SK-N-DZ (cell line): ENCODE measurements at places on chromosomes 2 and 18.

DNA sequence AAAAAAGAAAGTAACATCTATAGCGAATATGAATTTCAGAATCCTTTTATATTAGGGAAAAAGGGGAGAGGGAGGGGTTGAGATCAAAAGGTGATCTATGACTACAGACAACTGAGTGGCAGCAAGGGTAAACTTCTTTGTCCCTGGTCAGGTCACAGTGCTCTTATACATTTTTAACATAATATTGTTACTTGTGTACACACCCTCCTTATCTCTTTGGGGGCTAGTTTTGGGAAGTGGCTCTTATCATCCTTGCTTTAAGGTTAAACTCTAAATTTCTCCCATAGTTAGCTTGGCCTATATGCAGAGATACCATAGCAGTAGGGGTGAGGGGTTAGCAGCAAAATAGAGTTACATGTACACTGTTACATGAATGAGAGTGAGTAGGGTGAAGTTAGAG is 31.6 kb upstream of the ATG16L1 start:
- DNase-seq: no peak

- no peak for DNase-seq
These were observed 70.3 kb downstream of the STEAP3 start for GRCh38 chr2:119293900-119294299.

GRCh38 chr2:96602330-96602823 is 35.7 kb downstream of the KANSL3 start:
- no peak for DNase-seq

GRCh38 chr2:161059388-161059787 is 100.8 kb upstream of the TANK start:
- no peak for DNase-seq

- DNase-seq: peak; percentile 29
These were observed 103.6 kb upstream of the CELF4 start for GRCh38 chr18:37668971-37669747.

GRCh38 chr2:45009303-45009927 is at the start of gene SIX2:
Gene SIX2, minus strand, starts transcription at chr2:45009452. Its CDS starts 342 bp downstream, at chr2:45009110.
- peak; percentile 98 for DNase-seq

DNA sequence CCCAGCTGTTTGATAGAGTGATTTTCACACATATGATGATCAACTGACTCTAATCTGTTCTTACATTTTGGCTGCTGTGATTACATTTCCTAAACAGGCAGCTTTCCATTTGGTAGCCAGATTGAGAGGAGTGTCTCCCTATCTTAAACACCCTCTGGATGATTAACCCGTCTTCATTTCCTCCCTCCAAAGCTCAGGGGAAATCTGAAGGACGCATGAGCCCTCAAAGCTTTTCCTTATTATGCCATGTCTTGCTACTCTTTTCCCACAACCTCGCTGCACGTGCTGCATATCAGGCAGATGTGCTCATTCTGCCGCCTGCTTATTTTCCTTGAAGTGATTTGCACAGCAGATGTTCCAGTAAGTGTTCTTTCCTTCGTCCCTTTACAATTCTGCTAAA is 837.4 kb downstream of the LRRTM4 start:
- no peak for DNase-seq

DNA sequence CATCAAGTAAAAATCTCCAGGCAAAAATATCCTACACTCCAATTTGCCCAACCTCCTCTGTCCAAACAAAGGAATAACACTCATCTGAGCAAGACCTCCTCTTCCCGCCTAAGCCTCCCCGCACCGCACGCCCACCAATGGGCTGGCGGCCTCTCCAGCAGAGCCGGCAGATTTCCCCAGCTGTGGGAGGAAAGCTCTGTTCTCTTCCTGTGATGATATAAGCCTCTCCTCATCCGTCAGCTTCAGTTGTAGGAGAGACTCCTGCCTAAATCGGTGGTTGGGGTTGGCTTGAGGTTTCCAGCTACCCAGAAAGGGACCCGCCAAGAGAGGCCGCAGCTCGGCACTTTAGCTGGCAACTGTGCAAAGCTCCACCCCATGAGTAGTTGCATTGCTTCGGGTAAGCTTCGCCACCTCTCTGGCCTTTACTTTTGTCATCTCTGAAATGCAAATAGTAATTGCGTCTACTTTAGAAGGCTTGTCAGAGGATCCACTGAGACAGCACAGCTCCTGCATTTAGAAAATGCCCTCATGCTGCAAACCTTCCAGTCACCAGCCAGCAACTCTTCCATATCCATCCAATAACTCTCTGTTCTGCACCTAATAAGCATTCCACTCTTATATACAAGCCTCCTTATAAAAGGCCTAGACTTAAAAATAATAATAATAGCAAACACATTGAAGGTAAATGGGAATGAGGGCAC is 146.4 kb downstream of the MYT1L start:
- DNase-seq: no peak

GRCh38 chr2:182826064-182826463 is 40.4 kb downstream of the FRZB start:
- DNase-seq: no peak

GRCh38 chr2:14132386-14132785 is 500.1 kb upstream of the LRATD1 start:
- DNase-seq: no peak

DNA sequence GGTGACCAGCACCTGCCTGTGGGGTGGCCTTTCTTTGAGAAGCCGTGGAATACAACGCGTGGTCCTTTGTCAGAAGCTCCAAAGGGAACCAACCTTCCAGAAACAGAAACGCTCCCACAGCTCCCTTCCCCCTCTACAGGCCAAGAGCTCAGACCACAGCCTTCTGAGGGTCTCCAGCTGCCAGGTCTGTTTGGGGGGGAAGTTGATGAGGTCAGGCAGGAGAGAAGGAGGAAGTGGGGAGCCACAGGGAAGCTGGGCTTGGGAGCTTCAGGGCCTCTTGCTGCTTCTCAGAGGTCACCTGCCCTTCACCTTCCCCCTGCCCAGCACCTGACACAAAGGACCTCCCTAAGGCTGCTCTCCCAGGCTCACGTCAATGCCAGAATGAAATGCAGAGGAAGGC is 287.7 kb upstream of the ID2 start:
- DNase-seq: no peak

DNA sequence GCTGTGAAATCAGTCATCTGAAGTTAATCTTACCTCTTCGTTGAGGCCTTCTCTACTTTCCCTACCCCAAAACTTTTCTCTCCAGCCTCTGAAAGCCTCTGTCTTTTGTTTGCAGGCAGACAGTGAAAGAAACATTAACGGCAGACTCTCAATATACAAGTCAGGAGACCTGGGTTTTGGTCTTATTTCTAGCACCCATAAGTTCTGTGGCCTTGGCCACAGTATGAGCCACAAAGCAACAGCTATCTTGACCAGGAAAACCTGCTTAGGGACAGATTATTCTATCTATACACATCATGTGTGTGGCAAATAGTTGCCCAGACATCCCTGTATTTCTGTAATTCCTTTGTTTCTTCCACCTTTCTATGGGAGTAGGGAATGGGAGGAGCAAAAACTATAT is 318.3 kb downstream of the AGPS start:
- DNase-seq: no peak

DNA sequence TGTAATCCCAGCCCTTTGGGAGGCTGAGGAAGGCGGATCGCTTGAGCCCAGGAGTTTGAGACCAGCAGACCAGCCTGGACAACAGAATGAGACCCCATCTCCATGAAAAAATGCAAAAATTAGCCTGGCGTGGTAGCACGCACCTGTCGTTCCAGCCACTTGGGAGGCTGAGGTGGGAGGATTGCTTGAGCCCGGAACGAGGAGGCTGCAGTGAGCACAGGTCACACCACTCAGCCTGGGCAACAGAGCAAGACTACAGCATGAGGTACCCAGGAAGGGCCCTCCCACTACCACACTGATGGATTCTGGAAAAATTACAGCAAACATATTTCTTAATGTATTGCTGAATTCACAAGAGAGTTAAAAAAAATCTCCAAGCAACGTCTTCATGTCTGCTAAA is 56.3 kb upstream of the HPCAL1 start:
- no peak for DNase-seq

- DNase-seq: no peak
These were observed 57.9 kb upstream of the GLI2 start for GRCh38 chr2:120677696-120678247.

DNA sequence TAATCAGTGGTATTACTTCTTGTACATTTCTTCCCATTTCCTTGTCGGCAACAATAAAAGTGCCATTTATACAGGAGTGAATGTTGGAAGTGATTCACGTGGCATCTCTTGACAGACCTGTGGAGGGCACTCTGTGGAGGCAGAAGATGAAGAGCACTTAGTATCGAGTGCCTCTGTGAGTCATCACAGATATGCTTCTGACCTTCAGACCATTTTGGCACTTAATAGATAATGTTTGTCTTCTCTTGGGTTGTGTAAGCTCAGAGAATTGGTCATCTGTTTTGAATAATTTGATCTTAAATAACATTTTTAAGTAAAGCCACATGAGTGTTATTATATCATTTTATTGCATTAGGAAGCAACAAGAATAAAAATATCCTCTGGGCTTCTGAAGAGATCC is 305.5 kb downstream of the PTPRM start:
- no peak for DNase-seq

GRCh38 chr2:66024391-66024790 is 410.5 kb upstream of the MEIS1 start:
- DNase-seq: no peak

GRCh38 chr2:230714136-230714480 is 1.5 kb downstream of the CAB39 start:
- DNase-seq: no peak

- no peak for DNase-seq
These were observed 42.7 kb downstream of the COLEC12 start for GRCh38 chr18:457521-458412.

DNA sequence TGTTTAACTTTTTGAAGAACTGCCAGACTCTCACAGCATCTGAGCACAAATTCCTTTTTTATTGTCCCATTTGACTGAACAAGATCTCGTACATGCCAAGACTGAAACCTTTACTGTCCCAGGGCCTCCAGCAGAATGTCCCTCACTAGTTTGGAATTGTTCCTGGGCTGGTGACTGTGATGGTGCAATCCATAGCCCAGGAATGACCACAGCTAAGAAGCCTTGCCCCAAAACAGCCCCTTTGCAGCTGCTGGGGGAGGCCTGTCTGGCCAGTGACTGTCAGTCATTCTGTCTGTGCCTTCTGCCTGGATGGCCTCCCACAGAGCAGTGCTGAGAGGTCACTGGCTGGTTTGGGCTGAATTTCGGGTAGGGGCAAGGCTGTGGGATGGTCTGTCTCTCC is 184.5 kb upstream of the MSH6 start:
- DNase-seq: no peak

GRCh38 chr18:77254711-77255405 is 5.2 kb downstream of the GALR1 start:
- no peak for DNase-seq
